Neural progenitor cell (in vitro differentiated cells): ENCODE measurements at places on chromosomes 6 and 20. TPM values are rescaled to one million over a fixed set of nuclear protein-coding genes. Genes with fewer than 3 reads are reported as not detected.

DNA sequence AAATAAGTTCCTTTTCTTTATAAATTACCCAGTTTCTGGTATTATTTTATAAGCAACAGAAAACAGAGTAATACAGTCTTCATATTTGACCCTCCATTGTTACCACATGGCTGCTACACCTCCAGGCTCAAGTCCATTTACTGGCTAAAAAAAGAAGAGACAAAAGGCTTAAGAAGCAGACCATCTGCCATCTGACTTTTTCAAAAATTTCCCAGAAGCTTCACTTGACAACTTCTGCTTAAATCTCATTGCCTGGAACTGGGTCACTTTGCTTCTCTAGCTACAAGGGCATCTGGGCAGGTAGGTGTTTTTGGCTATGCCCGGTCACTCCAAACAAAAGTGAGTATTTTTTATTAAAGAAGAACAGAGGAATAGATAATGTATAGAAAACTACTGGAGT, 118.0 kb downstream of the GRM1 start:
- no peak for DNase-seq

The E2F1 gene
- total RNA-seq = 9.7 and 29.7 TPM in 2 replicates

- no peak for DNase-seq
Measured at GRCh38 chr6:21907291-21907690, 313.7 kb downstream of the SOX4 start.

The SYCP2 gene
- 0.06 and 0.88 TPM in 2 replicates for total RNA-seq

GRCh38 chr6:4441981-4442434, 306.6 kb upstream of the ECI2 start:
- DNase-seq = no peak

GRCh38 chr6:158257425-158257759, 54.9 kb upstream of the TULP4 start:
- DNase-seq = no peak

DNA sequence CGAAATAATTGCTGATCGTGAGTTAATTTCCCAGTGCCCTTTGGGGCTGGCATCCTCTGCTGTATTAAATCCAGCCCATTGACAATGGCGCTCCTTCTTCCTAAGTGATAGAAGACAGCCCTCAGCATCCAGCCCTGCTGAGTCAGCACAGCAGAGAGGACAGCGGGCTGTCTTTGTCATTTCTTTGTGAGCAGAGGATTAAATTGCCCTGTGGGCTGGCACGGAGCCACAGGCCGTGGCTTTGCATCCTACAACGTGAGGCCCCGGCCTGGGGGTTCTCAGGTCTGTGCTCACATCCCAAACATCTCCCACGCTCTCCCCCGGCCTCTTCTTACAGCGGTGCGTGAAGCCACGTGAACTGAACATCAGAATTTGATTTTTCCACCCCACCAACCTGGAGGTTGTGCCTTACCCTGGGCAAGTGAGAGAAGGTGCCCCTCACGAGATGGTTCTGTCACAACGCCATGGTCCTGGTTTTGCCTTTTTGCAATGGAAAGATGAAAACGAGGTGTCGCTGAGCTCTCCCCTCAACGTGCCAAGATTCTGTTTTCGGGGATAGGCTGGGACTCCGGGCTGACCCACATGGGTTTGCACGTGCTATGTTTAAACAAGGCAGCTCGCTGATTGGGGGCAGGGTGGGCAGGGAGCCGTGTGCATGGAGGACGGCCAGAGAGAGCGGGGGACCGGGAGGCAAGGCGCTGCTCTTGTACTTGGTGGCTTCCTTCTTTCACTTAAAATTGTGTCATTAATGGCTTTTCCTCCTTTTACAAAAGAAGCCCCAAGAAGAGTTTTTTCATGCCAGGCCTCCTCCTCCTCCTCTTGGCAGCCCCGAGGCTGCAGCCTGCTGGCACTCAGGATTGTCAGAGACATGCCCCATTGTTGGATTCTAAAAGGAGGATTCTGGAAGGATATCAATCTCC, 19.5 kb downstream of the CDH4 start:
- peak; percentile 74 for DNase-seq

- DNase-seq = no peak
Measured at GRCh38 chr6:10419749-10420545, 5.1 kb upstream of the TFAP2A start.

- DNase-seq = no peak
Measured at GRCh38 chr6:17416806-17417205, 23.4 kb downstream of the CAP2 start.

- DNase-seq = no peak
Measured at GRCh38 chr6:2625581-2625980, 125.1 kb downstream of the MYLK4 start.

- peak; percentile 74 for DNase-seq
Measured at GRCh38 chr6:56595490-56596122, 47.1 kb downstream of the DST start.

- no peak for DNase-seq
Measured at GRCh38 chr20:61590236-61590635, 338.2 kb downstream of the CDH4 start.

DNA sequence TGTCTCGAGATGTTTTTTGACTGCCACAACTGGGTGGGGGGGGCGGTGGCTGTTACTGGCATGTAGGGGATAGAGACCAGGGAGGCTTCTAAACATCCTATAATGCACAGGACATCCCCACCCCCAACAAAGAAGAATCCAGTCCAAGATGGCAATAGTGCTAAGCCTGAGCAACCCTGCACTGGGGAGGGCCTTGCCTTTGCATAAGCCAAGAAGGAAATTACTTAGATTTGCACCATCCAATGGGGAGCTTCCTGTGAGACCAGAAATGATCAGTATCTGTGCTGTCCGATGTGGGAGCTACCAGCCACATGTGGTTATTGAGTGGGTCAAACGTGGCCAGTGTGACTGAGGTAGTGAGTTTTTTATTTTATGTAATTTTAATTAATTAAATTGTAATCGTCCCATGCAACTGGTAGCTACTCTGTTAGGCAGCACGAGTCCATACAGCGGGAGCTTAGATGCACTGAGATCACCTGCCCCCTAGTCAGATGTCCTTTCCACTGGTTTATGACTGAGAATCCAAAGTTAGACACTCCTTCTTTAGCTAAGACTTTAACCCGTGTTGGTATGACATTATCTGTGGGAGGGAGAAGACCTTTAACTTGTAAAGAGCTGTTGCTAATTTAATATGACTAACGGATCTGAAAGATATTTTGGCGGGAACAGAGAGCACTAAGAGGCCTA, 97.4 kb upstream of the NEDD9 start:
- no peak for DNase-seq

DNA sequence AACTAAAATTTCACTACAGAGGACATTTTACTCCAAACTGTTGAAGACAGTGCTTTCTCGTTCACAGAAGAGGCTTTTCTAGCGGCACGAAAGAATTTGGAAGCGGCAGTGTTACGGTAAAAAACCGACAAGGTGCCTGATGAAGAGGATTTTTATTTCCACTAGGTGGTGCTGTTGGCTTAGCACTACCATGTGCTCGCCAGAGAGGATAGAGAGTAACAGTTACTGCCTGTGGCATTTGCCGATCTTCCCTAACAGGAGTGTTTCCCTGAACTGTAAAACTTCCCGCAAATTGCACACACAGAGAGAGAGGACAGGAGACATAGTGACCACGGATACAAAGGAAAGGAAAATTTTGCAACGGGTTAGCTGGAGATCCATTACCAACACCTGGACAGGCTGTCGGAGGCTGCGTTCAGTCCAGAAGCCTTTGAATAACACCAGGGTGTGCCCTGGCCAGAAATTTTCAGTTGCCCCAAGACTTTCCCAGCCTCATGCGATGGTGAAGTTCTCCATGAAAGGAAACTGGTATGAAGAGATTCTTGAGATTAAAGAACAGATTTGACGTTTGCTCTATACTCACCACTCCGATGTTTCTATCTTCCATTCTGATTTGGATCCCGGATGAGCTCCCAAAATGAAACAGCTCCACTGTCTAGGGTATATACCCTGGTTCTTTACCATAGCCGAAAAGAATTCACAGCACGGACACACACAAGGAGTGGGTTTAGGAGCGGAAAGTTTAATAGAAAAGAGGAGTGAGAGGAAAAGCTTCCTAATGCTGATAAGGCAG, 48.1 kb downstream of the HLA-DPB1 start:
- peak; percentile 84 for DNase-seq

GRCh38 chr20:49372095-49372734, 94.4 kb upstream of the ZNFX1 start:
- DNase-seq = no peak
